ENCODE measurements at places on chromosomes 2 and 18. TPM values are rescaled to one million over a fixed set of nuclear protein-coding genes. Genes with fewer than 3 reads are reported as not detected.

The ZSWIM2 gene
- total RNA-seq: not detected

The ATOH8 gene
- not detected for total RNA-seq

The SCTR gene
- total RNA-seq: not detected

GRCh38 chr2:27932396-27932795, 41.9 kb downstream of the BABAM2 start:
- DNase-seq: no peak

The LRP2 gene
- 0.37 TPM for total RNA-seq

DNA sequence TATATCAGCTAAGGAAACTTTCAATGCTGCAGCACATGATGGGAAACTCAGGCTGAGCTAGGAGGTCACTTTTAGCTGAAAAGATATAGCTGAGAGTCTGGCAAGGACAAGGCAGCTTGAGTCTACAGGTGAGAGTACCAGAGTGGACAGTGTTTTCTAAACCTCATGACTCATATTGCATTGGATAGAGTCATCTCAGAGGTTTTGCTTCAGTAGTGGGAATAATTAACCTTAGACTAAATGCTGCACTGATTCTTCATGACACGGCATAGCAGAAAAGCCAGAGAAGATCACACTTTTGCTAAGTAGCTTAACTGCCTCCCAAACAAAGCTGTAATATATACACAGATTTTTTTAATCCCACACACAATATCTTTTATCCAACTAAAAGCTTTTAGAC, 865.0 kb upstream of the CDH2 start:
- no peak for DNase-seq

The TBC1D8 gene
- 5.2 TPM for total RNA-seq

DNA sequence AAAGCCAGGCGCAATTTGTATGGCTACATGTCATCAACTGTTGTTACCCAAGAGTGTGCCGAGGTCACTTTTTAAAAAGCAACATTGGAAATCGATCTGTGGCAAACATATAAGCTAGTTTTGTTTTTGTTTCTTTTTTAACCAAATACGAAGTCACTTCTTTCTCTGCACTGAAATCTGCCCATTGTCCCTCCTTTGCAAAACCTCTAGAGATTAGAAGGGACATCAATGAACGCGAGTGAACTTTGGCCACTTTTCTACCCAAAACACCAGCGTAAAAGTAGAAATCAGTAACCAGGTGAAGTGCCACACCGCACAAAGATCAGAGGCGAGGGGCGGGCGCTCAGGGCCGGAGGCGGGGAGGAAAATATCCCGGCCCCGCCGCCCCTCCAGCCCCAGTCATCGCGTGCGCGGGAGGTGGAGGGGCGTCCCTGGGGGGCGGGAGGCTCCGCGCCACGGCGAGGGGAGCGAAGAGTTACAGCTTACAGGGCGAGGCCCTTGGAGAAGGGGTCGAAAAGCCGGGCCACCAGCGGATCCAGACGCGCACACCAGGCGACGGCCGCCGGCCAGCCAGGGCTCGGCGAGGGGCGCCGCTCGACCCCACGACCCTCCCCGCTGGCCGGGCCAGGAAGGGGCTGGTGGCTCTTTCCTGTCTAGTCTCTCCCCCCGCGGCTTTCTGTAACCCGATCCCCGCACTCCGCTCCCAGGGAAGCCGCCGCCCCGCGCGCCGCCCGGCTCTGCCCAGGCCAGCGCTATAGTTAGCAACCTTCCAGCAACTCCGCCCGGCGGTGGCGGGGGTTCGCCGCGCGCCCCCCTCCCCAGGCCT, 993 bp downstream of the RBMS1 start:
- DNase-seq: peak; percentile 70

DNA sequence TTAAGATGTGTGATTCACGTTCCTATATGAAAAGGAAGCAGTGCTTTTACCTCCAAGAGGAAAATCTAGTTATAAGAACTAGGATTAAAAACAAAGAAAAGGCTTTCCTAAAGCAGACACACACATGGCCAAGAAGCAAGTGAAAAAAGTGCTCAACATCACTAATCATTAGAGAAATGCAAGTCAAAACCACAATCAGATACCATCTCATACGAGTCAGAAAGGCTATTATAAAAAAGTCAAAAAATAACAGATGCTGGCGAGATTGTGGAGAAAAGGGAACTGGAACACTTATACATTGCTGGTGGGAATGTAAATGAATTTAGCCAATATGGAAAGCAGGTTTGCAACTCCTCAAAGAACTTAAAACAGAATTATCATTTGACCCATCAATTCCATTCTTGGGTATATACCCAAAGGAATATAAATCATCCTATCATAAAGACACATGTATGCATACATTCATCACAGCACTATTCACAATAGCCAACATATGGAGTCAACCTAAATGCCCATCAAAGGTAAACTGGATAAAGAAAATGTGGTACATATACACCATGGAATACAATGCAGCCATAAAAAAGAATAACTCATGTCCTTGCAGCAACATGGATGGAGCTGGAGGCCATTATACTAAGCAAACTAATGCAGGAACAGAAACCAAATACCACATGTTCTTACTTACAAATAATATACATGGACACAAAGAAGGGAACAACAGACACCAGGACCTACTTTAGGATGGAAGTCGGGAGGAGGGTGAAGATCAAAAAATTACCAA, 285.3 kb downstream of the RAD51AP2 start:
- no peak for DNase-seq

- DNase-seq: peak; percentile 27
Observed at GRCh38 chr2:227627769-227628168, 10.5 kb downstream of the SCYGR4 start.

GRCh38 chr2:94871226-94872087, at the start of gene TEKT4:
Gene TEKT4 (plus strand): TSS chr2:94871430. CDS start chr2:94871580, 150 bp downstream.
- no peak for DNase-seq

DNA sequence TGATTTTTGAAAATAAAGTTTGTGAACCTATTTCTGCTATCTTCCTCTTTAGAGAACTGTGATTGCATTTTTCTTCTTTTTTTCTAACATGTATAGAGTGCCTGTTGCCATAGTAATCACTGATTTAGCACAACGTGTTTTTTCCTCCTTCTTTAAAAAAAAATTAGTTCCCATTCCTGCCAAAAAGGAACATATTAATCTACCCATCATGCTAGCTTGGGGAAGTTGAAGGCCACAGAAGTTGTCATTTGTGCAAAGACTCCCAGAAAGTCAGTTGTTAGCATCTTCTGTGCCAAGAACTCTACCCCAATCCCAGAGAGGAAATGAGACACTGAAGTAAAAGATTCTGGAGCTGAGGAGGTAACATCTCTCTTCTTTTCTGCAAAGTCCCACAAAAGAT, 57.3 kb downstream of the SLC8A1 start:
- DNase-seq: no peak

DNA sequence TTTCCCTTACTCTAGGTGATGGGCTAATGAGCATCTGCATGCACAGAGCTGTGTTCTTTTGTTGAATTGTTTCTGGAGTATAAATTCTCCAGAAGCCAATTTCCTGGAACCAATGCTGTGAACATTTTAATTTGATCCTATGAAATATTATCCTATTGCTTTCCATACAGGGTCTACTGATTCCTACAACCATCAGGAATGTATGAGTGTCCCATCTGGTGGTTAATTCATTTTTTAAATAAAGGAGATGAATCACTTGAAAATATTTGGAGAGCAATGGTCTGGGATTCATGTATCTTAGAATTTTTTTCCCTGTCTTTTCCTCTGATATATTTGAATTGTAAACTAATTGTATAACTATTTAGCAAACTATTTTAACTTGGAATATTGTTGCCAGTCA, 14.0 kb downstream of the KIF5C start:
- no peak for DNase-seq

- no peak for DNase-seq
Observed at GRCh38 chr2:174623690-174624089, 26.1 kb upstream of the WIPF1 start.

DNA sequence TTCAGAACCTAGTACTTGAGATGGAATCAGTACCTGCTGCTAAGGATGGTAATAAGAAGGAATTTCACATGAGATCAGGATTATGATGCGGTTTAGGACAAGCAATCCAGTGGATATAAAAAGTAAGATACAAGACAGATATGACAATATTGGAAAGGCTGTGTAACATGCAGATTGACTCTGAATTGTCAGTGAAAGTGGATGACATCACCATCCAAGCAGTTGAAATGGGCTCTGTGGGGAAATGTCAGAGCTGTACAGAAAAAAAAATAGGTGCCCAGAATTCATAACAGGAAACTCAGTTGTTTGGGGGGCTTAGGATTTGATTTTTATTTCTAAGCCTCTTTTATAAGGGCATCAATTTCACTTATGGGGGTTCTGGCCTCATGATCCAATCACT, 438.3 kb downstream of the SPAG16 start:
- no peak for DNase-seq
